ENCODE measurements at places on chromosomes 1 and 21. TPM values are rescaled to one million over a fixed set of nuclear protein-coding genes. Genes with fewer than 3 reads are reported as not detected.

DNA sequence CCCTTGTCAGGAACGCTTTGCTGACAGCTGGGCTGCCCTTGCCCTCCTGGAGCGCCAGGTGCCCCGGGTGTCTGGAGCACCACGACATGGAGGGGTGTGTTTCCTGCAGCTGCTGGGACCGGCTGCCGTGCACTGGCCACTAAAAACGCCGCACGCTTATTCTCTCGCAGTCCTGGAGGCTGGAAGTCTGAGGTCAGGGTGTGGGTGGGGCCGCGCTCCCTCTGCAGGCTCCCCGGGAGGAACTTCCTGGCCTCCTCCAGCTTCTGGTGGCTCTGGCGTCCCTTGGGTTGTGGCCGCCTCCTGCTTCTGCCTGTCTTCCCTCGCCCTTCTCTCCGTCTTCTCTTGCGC is 28.0 kb upstream of the PLCH2 start:
- no peak for DNase-seq

DNA sequence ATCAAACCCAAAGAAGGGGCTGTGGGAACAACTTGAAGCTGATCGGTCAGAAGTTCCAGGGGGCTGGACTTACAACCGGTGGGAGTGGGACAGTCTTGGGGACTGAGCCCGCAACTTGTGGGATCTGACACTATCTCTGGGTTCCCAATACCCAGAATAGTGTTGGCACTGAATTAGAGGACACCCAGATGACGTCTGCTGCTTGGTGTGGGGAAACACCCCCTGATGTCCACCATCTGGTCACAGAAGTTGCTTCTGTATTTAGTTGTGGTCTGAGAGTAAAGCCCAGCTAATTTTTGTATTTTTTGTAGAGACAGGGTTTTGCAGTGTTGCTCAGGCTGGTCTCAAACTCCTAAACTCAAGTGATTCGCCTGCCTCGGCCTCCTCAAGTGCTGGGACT is 28.8 kb downstream of the SERBP1 start:
- no peak for DNase-seq

DNA sequence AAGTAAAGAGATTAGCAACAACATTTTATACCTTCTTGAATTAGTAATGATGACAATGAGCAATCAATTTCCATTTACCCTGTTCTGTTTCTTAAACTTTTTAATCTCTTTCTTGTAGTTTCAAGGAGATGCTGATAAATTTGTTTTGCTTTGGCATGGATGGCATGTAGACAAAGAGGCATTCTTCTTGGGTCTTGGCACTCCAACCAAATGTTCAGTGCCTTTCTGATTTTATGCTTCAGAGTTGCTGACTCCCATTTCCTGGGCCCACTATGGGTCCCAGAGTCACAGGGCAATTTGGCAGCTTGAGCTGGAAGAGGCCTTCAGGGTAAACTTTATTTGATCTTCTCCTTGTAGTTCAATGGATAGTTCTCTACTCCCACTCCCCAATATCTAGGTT is 42.1 kb upstream of the OSBPL9 start:
- no peak for DNase-seq

- no peak for DNase-seq
These were observed 40.4 kb downstream of the TENT5C start for GRCh38 chr1:117646007-117646811.

DNA sequence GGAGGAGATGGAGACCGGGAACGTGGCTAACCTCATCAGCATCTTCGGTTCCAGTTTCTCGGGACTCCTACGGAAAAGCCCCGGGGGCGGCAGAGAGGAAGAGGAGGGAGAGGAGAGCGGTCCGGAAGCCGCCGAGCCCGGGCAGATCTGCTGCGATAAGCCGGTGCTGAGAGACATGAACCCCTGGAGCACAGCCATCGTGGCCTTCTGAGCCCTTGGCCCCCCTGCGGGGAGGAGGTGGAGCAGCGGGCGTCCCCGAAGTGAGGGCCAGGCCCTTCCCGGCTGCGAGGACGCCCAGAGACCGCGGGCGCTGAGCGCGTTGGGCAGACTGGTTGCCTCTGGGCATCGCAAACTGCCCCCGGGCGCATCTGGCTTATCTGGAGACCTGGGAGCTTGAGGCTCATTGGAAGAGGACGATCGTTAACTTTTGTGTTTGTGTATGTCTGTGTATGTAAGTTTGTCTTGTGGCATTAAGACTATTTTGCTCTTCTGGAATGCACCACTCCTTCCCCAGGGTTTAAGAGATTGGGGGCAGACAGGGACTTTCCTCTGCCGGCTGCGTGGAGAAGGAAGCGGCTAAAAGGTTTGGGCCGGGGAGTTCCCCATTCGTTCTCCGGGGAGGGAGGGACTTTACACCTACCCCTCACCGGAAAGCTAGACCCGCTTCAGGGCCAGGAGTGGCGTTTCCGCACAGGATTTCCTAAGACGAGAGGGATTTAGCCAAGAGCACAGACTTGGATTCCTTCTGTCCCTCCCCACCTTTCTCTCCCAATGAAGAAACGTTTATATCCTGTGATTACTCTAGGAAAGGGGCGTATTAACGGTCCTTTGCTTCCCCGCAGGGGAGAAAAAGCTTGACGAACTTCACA is 1.4 kb downstream of the IER5 start:
- DNase-seq = no peak

GRCh38 chr1:219772265-219773036 is 155.9 kb downstream of the SLC30A10 start:
- no peak for DNase-seq

DNA sequence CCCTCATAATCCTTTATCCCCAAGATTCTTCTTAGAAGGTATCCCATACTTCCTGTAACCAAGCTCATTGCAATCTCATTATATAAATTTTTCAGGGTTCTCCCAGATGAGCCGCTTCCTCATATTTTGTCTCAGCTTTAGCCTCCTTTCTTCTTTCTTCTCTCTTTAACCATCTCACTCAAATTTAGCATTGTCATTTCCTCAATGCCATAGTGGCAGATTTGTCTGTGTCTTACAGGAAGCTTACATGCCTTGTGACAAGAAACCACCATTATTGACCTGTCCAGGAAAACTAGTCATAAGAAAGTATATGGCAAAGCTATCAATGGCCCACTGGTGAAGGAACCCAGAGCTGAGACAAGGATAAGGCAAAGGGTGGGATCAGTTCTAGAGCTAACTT is 6.0 kb upstream of the FCRL2 start:
- DNase-seq = no peak

GRCh38 chr21:14869984-14870852 is 194.6 kb downstream of the NRIP1 start:
- no peak for DNase-seq

DNA sequence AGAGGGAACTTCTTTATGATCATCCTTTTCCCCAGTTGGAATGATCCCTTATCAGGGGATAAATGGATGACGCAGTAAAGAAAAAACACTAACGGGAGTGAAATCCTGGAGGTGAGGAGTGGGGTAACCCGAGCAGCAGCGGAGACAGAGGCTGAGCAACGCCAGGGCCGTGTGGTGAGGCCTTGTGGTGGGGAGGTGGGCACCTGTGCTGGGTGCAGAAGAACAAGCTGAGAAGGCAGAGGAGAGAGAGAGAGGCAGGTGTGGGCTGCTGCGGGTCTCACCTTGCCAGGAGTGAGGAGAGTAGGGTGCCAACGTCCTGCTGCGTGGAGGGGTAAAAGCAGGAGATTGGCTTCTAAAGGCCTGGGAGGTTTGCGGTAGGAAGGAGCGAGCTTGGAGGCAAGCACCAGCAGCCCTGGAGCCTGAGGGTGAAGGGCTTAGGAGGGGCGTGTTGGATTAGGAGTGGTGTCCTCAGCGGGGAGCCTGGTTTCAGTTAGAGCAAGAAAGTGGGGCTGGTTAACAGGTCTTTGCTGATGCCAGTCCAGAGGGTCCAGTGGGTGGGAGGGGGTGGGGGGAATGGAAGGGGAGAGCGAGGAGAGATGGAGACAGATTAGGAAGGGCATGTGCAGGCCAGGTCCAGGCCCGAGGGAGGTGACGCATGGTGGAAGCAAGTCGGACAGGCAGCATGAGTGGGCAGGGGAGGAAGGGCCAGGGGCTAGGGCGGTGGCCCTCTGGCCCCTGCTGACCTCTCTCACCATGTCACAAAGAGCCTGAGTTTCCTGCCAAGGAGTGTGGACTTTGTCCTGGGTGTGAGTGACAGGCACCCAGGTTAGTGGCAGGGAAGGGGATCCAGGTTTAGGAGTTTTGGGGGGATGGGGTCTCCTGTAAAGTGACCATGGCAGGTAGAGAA is 36.7 kb upstream of the LHX4 start:
- DNase-seq = no peak

DNA sequence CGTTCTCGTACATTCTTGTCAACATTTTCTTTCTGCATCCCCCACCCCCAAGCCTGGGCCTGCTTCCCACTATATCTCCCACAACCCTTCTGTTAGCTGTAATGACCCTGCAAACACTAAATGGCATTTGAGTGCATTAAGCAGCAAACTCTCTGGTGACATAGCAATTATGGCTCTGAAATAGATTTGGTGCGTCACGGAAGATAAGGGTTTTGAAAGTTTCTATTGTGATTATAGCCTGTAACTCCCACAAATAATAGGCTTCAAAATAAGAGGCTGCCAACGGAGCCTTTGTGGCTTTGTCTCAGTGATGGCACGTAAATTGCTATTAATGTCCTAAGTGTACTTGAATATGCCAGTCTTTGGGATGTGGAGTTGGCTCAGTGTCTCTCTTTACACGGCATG is 277.6 kb downstream of the PBX1 start:
- DNase-seq = no peak

Gene FAM110D
- total RNA-seq = 4.6 TPM

Gene SUSD4
- 0.24 TPM for total RNA-seq

Gene LIN28A
- not detected for total RNA-seq

Gene GJA5
- total RNA-seq = 34.0 TPM

Gene CELA2A
- not detected for total RNA-seq

Gene GSTM5
- 4.8 TPM for total RNA-seq

Gene NCAM2
- total RNA-seq = 0.31 TPM

Gene TSPAN1
- total RNA-seq = not detected

Gene CYP4Z1
- total RNA-seq = 4.3 TPM

Gene HORMAD1
- 2.0 TPM for total RNA-seq
